Epithelial cell of esophagus (primary cell): ENCODE measurements at places on chromosomes 1 and 21.
A peak's percentile ranks its signal among the peaks of the same experiment; 100 is the strongest.

DNA sequence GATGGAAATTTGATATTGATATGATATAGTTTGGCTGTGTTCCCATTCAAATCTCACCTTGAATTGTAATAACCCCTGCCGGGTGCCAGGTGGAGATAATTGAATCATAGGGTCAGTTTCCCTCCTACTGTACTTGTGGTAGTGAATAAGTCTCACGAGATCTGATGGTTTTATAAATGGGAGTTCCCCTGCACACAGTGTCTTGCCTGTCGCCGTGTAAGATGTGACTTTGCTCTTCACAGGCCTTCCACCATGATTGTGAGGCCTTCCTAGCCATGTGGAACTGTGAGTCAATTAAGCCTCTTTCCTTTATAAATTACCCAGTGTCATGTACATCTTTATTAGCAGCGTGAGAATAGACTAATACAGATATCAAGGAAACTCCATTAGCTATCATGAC lies 74.6 kb downstream of the MAP3K7CL start:
- no peak for DNase-seq

GRCh38 chr1:248885646-248886045 lies 20.4 kb upstream of the PGBD2 start:
- no peak for DNase-seq

DNA sequence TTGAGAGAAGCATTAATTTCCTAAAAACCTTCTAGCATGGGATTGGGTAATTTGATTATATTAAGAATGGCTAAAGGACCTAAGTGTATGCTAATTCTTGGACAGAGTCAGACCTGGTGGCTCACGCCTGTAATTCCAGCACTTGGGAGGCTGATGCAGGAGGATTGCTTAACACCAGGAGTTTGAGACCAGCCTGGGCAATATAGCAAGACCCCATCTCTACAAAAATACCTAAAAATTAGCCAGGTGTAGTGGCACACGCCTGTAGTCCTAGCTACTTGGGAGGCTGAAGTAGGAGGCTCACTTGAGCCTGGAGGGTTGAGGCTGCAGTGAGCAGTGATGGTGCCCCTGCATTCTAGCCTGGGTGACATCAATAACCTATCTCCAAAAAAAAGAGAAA lies 45.9 kb upstream of the BMP8A start:
- no peak for DNase-seq

- DNase-seq, result no peak
Observed at GRCh38 chr1:113859478-113860175, 11.9 kb downstream of the PTPN22 start.

GRCh38 chr1:164058198-164058597 lies 500.8 kb upstream of the PBX1 start:
- no peak for DNase-seq

GRCh38 chr1:25695090-25695770 lies 78.6 kb downstream of the MAN1C1 start:
- DNase-seq, result peak; percentile 94

DNA sequence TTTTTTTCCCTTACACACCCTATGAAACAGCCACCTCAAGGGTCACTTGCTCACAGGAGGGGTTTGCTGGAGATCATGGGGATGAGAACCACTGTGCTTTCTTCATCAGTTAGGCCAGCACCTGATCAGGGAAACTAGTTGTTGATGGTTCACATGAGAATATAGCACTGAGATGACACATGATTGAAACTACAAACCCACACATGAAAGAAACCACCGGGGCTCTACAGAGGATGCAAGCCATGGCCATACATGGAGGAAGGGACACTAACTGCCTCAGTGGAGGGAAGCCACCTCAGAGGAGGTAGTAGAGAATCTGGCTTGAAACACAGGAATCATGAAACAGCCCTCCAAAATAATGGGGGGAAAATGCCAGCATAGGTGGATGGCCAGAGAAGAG lies 63.2 kb downstream of the PRKAB2 start:
- no peak for DNase-seq

DNA sequence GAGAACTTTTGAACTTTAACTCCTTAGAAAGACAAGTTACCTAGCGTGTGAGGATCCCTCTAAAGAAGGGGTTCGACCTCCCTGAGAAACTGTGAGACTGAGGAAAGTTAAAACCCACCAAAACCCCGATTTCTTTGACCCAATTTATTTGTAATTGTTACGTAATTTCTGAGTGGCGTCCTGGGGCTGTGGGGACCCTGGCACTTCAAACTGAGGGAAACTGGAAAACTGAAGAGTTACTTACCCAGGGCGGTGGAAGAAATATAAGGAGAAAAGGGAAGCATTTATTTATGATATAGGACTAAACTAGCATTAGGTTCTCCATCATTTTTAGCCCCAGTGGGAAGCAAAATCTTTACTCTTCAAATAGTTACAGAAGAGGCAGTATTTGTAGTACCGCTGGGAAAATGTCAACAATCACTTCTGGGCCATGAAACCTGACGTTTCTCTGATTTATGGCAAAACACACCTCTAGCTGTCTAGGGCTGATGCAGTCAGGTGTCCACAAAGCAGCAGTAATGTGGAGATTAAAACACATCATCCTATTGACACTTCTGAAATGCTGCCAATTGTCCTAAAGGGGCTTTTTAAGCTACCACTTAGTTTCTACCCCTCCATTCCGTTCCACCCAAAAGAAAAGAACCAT lies 430 bp downstream of the S100B start:
- DNase-seq, result no peak

- peak; percentile 51 for DNase-seq
Observed at GRCh38 chr1:110053552-110054428, 16.7 kb downstream of the ALX3 start.

DNA sequence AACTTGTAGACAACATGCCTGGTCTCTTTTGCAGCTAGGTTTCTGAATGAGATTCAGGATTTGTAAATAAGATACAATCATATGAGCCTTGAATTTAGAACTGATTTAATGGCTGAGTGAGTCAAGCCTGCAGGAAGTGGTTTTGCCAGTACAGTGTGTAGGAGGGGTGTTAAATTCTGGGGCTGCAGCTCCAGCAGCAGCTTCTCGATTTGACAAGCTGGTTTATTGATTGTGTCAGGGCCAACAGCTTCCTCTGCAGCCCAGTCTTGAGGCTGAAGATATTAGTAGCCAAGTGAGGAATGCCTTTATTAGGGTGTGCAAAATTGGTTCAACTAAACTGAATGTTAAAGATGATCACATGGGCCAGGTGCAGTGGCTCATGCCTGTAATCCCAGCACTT lies 11.5 kb upstream of the PLA2G5 start:
- DNase-seq, result peak; percentile 39

DNA sequence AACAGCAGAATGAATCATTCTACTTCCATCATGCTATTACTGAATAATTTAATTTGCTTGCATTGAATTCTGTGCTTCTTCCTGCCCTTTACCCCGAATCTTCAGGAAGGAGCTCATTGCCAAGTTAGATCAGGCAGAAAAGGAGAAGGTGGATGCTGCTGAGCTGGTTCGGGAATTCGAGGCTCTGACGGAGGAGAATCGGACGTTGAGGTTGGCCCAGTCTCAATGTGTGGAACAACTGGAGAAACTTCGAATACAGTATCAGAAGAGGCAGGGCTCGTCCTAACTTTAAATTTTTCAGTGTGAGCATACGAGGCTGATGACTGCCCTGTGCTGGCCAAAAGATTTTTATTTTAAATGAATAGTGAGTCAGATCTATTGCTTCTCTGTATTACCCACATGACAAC lies 44.2 kb downstream of the MAP3K7CL start:
- no peak for DNase-seq

DNA sequence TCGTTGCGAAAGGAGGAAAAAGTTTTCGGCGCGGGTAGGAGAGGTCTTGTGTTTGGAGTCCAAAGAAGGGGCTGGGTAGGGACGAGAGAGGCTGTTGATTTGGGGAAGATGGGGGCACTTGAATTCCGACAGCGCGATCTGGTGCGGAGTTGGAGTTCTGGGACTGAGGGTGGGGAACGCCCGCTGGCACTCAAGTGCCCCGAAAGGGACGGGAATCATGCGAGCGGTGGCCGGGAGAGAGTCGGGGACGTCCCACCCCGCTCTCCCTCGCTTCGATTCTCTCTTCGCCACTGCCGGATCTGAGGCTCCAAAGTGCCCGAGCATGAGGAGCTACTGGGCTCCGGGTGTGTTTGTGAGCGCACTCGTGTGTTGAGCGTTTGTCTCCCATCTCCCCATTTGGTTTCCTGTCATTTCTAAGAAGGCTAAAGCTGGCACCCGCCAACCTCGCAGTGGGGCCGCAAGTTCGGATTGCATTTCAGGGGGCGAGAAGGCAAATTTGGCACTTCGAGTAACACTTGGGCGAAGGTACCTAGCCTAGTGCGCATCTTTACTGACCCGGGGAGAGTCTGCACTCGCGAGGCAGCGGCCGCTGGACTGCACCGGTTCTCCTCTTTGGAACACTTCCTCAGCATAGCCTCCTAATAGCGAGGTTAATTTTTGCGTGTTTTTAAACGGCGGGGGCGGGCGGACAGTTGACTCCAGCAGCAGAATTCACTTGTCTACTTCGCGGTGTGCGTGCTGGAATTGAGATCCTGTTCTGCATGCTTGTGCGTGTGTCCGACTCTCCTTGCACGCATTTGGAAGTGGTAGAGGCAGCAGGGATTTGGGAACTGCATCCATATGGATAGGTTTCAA lies 1.2 kb downstream of the CHRM3 start:
- peak; percentile 21 for DNase-seq

- DNase-seq, result no peak
Observed at GRCh38 chr1:53532912-53533311, 73.7 kb downstream of the DMRTB1 start.

GRCh38 chr1:226700861-226701260 lies 38.2 kb downstream of the ITPKB start:
- DNase-seq, result no peak

- DNase-seq, result peak; percentile 27
Observed at GRCh38 chr1:211529453-211529852, 37.5 kb upstream of the RD3 start.

DNA sequence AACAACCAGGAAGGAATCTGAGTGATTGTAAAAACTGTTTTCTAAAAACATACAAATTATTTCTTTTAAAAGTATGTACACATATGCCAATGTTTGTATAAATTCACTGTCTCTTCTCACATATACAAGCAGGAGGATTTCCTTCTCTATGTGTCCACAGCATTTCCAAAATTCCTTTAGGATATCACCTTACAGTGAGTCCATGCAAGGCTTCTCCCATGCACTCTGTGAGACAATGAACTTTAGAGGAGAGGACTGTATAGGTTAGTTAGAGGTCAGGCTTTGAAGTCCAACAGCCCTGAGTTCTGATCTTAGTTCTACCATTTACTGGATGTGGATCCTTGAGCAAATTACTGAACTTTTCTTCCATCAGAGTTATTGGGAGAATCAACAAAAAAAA lies 34.1 kb upstream of the USH2A start:
- no peak for DNase-seq

GRCh38 chr1:219401724-219402625 lies 210.9 kb downstream of the ZC3H11B start:
- no peak for DNase-seq

- DNase-seq, result peak; percentile 14
Observed at GRCh38 chr1:93516164-93516563, 68.2 kb downstream of the FNBP1L start.
